ENCODE measurements at places on chromosomes 5 and 9.

- no peak for DNase-seq
Measured at GRCh38 chr9:136739509-136739908, 3.2 kb downstream of the LCN10 start.

GRCh38 chr5:11642438-11642837 lies 261.8 kb downstream of the CTNND2 start:
- DNase-seq, result no peak

DNA sequence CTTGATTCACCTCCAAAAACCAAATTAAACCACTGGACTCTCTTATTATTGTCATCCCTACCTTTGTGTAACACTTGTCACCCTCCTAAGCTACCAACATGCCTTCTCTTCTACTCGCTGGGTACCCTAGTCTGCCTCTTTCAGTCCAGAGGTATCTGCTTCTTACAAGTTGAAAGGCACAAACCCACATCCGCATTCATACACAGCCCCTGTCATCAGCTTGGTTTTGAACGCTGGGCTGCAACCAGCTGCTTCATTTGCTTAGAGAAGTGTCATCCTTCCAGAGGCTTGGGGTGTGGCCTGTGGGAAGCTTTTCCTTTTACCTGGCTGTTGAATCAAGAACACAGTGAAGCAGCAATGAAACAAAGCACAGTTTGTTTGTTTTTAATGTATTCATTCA lies 138.8 kb upstream of the WWC1 start:
- DNase-seq, result no peak

DNA sequence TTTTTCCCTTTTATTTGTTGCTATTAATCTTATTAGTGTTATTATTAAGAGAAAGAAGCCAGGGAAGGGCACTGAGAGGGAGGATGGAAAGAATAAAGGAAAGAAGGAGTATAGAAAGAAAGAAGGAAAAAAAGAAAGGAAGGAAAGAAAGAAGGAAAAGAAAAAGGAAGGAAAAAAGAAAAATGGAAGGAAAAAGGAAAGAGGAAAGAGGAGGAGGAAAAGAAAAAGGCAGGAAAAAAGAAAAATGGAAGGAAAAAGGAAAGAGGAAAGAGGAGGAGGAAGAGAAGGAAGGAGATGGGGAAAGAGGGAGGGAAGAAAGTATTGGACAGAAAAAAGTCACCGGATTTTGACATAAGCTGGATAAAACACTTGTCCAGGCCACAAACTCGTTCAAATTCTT lies 47.8 kb downstream of the ANXA1 start:
- no peak for DNase-seq

GRCh38 chr9:76191493-76191892 lies 202.7 kb downstream of the RFK start:
- DNase-seq, result no peak

DNA sequence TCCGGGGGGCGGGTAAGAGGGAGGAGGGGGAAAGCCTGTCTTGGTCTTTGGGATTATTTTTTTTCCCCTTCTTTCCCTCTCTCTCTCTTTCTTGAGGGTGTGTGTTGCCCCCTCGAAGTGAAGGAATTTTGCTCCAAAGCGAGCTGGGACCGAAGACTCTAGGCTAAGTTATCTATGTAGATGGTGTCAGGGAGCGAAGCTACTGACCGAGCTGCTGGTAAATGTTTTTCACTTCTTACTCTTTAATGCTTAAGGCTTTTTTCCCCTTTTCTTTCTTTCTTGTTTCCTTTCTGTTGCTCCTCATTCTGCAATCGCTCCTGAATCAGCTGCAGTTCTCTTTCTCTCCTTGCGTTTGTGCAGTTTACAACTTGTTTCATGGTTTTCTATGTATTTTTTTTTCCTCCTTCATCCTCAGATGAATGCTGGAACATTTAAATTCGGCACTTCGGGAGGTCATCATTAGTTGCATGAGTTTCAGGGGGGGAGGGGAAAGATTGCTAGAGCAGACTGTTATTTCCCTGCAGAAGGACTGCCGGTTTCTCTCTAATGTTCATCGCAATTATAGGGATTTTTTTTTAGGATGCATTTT lies 1312.0 kb upstream of the WWC1 start:
- DNase-seq, result no peak

DNA sequence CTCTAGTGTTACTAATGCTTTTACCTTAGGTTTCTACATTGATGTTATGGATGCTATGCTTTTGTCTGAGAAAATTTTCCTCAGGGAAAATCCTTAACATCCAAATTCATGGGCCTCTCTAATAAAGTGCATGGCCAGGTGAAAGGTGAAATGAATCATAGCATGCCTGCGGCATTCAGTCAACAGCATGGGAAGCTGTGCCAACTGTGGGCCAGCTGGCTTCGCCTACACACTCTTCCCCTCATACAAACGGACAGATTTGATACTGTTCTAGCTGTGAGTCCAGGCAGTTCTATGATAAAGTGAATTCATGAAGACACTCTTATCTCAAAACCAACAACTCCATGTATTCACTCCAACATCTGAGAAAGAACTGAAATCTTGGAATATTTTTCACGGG lies 374.1 kb downstream of the PLK2 start:
- no peak for DNase-seq

DNA sequence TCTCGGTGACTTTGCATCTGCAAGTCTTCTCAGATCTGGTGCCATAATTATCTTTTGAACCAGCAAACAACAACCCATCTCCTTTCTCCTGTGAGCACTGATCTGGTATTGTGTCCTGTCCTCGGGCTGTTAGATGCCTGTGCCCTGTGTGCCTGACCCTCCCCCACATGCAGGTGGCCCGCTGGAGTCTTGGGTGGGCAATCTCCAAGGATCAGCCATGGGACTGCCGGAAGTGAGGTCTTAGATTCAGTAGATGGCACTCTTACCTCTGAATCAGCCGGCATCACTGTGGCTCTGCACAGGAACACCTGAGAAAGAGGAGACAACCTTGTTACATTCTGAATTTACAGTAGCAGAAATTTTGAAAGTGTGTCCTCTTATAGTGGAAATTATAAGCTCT lies 172.4 kb downstream of the IRX2 start:
- no peak for DNase-seq

DNA sequence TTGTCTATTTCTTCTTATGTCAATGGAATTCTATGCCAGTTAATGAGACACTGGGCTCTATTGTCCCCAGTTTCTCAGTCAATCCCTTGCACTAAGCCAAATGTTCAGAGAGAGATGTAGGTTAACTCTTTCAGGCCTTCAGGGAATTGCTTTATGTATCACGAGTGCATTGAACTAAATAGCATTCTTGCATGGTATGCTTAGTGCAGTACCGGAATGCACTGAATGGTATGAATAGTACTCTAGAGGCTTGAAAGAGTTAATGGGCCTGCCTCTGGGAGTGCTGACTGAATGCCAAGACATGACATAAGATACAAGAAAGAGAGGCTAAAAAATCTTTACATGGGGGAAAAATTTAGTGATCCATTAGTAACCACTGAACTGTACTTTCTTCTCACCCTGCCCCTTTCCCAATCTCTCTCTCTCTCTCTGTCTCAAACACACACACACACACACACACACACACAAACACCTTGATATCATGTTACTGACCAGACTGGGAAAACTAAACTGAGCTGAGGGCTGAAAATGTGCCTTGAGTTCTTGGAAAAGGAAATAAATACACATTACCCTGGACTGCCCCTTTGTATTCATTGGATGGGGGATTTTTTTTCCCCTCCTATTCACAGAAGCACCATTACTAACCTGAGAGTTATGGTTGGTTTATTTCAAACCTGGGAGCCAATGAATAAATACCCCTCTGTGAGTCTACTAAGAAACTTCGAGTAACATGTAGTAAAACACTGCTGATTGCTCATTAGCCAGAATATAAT lies 35.4 kb upstream of the TMC1 start:
- DNase-seq, result no peak

GRCh38 chr5:56685503-56686217 lies 129.7 kb upstream of the MAP3K1 start:
- DNase-seq, result no peak

DNA sequence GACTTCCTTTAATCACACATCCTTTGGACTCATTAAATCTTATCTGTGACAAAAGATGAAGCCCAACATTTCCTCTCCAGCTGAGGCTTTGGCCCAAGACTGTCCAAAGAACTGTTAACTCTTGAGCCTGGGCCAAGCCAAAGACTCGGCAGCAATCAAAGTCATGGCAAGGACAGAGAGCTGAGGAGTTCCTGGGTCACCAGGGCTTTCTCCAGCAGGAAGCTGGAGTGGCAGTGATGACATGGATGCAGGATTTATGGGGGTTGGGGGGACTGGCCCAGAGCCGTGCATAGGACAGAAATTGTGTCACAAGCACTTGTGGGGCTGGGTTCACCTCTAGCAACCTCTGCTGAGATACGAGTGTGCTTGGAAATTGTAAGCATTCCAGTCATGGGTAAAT lies 440.3 kb downstream of the PLK2 start:
- peak; percentile 44 for DNase-seq

- DNase-seq, result no peak
Measured at GRCh38 chr9:8207596-8207995, 408.0 kb upstream of the DMAC1 start.

DNA sequence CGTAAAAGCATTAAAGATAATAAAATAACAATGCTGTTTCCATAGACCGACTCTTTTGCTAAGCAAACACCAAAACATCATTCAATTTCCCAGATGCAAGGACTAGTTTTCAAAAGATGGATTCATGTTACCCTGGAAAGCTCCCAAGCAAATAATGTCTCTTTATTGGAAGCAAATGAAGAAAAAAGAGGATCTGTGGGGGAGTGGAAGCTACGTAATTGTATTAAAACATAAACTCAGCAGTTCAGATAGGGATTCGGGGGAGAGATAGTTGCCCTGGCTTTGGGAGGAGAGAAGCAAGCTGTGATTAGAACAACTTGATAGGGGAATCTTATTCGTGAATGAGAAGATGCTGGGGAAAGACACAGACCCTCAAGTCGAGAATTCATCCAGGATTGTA lies 491.0 kb upstream of the CLINT1 start:
- DNase-seq, result no peak

- no peak for DNase-seq
Measured at GRCh38 chr5:122351416-122352157, 39.5 kb downstream of the SNCAIP start.

DNA sequence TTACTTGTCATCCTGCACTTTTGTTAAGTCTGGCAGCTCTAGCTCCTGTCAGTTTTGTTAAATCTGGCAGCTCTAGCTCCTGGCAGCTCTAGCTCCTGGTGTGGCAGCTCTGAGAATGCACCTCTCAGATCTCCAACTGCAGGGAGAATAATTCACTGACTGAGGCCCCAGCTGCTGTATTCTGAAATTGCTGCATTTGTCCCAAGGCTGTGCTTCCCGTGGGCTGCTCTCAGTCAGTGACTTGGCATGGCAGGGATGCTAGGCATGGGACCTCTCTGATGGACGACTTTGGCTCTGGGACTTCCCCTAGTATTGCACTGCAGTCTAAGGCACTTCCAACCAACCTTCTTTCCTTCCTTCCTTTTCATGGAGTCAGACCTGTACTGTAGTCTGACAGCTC lies 475.7 kb downstream of the CCDC171 start:
- no peak for DNase-seq

DNA sequence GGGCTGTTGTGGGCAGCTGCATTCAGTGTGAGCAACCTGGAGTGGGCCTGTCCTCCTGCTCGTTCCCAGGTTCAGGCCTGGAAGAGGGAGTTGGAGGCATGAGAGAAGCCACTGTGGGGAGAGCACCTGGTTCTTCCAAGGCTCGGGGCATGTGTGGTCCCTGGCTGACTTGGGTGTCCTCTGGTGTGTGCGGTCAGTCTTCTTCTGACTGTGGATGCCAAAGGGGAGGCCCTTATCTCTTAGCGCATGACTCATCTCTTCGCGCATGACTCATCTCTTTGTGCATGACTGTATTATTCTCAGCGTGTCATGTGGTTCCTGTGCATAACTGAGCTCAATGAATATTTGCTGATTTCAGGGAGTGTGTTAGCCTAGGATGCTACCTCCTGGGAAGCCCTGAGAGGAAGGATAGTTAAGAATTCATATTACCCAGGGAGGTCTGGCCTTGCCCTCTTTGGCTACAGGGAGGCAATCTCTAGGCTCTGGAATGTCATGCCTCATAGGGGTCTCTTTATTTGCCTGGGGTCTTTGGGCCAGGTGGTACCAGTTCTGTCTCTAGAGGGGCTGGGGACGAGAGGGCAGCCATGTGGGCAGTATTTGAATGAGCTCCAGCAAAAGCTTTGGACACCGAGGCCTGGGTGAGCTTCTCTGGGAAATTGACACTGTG lies 188.7 kb downstream of the HSPA4 start:
- DNase-seq, result no peak

DNA sequence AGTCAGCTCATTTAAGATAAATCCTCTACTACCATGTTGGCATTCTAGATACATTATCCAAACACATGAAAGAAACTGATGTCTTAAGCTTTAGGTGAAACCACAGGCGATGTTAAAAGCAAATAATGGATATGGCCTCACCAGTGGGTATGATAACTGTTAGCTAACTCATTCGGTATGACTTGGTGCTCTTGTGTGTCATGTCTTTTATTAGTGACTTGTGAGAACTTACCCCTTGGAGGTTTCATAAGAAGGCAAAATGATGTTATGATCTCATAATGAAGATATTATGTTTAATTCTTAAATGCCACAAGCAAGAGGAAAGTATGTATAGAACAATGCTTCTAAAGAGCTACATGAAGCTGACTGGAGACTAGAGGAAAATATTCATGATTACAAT lies 1227.0 kb downstream of the EFNA5 start:
- no peak for DNase-seq

GRCh38 chr5:75681125-75681830 lies 36.0 kb downstream of the POC5 start:
- DNase-seq, result peak; percentile 8

- no peak for DNase-seq
Measured at GRCh38 chr5:154081246-154081645, 42.5 kb downstream of the MFAP3 start.

GRCh38 chr5:6772886-6773285 lies 59.7 kb downstream of the TENT4A start:
- DNase-seq, result no peak

DNA sequence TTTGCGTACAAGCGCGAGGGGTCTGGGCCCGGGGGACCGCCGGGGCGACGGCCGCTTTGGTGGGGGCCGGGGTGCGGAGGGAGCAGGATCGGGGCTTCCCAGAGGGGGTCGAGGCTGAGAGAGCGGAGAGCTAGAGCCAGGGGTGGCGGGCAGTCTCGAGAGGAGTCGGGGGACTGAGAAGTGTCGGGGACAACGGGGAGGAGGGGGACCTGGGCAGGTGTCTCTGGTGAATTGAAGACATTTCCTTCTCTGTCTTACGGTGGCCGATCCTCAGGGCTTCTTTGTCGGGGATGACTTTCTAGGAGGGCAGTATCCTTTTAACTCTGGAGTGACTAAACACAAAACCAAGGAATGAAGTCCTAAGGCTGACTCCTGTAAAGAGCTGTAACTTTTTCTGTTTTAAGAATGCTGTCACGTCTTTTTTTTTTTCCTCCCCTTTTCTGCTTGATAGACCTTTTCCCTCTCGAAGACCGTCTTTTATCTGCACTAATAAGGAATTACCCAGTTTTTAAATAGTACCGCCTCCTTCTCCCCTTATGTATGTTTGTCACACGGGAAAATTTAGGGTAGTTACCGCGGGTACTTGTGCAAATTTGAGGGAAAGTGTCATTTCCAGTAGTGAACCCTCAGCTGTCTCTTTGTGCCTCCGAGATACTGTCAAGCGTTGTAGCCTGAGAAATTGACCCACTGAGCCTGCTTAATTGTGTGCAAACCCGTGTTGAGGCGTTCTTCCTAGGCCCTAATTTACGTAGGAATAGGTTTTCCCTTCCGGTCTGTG lies 822 bp downstream of the DENND4C start:
- no peak for DNase-seq
